Inflammatory macrophage treated with lipopolysaccharide for 4 hours (primary cell): ENCODE measurements at places on chromosomes 3 and 15.
A peak's percentile ranks its signal among the peaks of the same experiment; 100 is the strongest.

GRCh38 chr3:198027799-198028390, 67.9 kb downstream of the LMLN start:
- no peak for DNase-seq

- DNase-seq = peak; percentile 89
Observed at GRCh38 chr15:51121118-51121517, 26.4 kb upstream of the TNFAIP8L3 start.

DNA sequence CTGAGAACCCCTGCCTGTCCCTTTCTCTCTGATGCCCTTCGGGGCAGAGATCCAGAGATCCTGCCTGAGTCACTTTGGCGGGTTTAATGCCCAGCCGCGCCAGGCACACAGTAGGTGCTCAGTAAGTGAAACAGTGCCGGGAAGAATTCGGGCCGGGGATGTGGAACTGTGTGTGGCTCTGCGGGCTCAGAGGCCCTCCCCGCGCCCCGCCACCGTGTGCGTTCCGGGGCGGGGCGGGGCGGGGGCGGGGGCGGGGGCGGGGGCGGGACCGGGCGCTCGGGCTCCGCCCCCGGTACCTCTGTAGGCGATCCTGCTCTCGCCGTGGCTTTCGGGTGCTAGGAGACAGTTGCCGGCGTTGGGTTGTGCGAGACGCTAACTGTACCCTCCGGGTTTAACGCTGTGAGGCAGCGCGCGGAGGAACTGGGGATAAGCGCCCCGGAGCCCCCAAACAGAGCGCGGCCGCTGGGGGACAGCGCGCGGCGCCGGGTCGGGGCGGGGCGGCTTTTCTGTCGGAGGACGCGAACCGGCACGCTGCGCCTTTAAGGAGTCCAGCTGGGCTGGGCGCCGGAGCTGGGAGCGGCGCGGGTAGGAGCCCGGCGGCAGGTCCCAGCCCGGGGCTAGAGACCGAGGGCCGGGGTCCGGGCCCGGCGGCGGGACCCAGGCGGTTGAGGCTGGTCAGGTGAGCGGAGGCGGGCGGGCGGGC, at the start of gene ABHD6:
ABHD6 (plus strand) TSS at position 555 of the 703 bp plus-strand sequence. CDS start 18,795 bp downstream, outside the sequence.
- DNase-seq = peak; percentile 70

DNA sequence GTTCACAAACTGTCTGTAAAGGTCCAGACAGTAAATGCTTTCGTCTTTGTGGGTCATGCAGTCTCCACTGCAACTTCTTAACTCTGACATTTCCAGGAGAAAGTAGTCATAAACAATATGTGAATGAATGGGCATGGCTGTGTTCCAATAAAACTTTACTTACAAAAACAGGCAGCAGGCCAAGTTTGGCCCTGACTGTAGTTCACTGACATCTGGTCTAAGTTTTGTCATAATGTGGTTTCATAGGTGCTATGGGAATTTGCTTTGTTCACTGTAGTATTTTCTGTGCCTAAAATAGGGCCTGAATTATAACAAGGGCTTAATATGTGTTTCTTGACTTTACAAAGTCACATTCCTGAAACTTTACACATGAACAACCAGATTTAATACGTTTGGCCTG, 186.0 kb upstream of the KBTBD8 start:
- no peak for DNase-seq

GRCh38 chr3:25372167-25372566, 55.9 kb upstream of the RARB start:
- no peak for DNase-seq

DNA sequence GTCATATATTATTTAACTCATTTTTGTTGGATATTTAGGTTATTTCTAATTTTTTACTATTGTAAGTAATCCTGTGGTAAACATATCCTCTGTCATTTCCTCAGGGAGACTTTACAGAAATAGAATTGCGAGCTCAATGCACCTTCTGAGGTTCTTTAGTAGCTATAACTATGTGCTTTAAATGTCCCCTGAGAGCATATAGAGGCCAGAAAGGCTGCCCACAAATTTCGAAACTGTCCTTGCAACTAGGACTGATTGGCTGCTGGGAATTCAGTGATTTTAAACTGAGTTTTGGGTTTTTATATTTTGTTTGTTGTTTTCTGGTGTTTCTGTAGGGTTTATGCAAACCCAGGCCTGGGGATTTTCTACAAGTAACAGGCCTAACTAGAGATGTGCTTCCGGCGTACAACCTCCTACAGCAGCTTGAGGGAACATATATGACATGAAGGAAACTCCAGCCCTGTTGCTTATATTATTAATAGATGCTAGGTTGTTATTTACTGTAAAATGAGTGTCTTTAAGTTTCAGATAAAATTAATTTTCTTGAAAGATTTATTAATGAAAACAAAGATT, 29.1 kb upstream of the P4HTM start:
- DNase-seq = no peak

DNA sequence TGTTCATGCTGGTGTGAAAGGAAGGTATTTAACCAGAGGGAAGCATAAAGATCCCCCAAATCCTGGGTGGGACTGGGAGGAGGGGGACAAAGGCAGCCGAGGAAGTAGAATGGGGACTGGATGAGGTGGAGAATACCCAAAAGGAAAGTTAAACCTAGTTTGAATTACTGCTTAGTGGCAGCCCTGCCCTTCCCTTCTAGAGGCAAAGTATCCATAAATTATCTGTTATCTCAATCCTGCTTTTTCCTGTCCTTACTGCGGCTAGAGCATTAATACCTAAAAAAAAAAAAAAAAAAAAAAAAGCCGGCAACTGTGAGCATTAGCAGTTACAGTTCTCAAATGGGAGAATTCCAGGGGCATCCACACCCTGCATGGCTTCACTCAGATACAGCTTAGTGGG, 139.0 kb downstream of the RYR3 start:
- no peak for DNase-seq

DNA sequence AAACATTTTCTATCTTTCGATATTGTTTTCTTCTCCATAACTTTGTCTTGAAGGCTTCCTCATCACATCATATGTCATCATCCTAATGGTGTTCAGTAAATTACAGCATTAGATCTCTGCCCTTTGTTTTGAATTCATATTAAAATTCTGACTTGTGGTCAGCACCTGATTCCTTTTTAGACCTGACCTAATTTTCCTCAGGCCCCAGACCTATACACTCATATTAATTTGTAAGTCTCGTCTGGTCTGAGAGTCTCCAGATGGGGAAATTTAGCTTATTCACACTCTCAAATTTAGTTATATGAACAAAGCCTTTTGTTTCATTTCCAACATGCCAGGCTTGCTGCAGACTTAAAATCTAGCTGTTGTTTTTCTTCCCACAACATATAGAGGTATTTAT, 248.4 kb downstream of the KCNH8 start:
- DNase-seq = no peak

GRCh38 chr15:90360746-90361145, 8.7 kb downstream of the ZNF774 start:
- DNase-seq = no peak
